Nasal cavity respiratory epithelium epithelial cell of viscerocranial mucosa (primary cell): ENCODE measurements at places on chromosomes 3 and 15. TPM values are rescaled to one million over a fixed set of nuclear protein-coding genes. Genes with fewer than 3 reads are reported as not detected.

Gene HCN4
- total RNA-seq: not detected in 2 replicates

Gene TBCCD1
- total RNA-seq: 15.1 and 21.2 TPM in 2 replicates

Gene CMSS1
- 19.3 and 27.0 TPM in 2 replicates for total RNA-seq

Gene NCKIPSD
- 12.3 and 14.3 TPM in 2 replicates for total RNA-seq

Gene FEZF2
- total RNA-seq: not detected in 2 replicates

Gene TEX9
- total RNA-seq: 2.4 and 8.3 TPM in 2 replicates

Gene THSD4
- total RNA-seq: 27.7 and 49.5 TPM in 2 replicates

Gene DOCK3
- under 0.01 and 0.36 TPM in 2 replicates for total RNA-seq

Gene FILIP1L
- total RNA-seq: 2.7 and 8.5 TPM in 2 replicates

Gene RARRES1
- 1.4 TPM in 1 of 2 replicates, not detected in the other for total RNA-seq

Gene ITGA11
- total RNA-seq: under 0.01 TPM in 1 of 2 replicates, not detected in the other

Gene PXYLP1
- total RNA-seq: 7.3 and 8.5 TPM in 2 replicates

Gene SLC9C1
- total RNA-seq: 0.21 TPM in 1 of 2 replicates, not detected in the other

Gene ARNT2
- total RNA-seq: under 0.01 and 0.50 TPM in 2 replicates

Gene CACNA1D
- under 0.01 and 0.14 TPM in 2 replicates for total RNA-seq

Gene COX5A
- 64.9 and 75.4 TPM in 2 replicates for total RNA-seq

Gene EXD1
- 0.21 and 1.4 TPM in 2 replicates for total RNA-seq

Gene PRRT3
- 0.34 and 0.71 TPM in 2 replicates for total RNA-seq

Gene PARP3
- total RNA-seq: 3.1 and 13.2 TPM in 2 replicates

Gene SLC28A2
- not detected in 2 replicates for total RNA-seq

Gene KLF15
- 0.57 and 3.4 TPM in 2 replicates for total RNA-seq

Gene LTF
- total RNA-seq: under 0.01 TPM in 2 replicates

Gene CPNE9
- not detected in 2 replicates for total RNA-seq

Gene NCEH1
- total RNA-seq: 4.8 and 10.3 TPM in 2 replicates

Gene EEFSEC
- total RNA-seq: 3.4 and 6.5 TPM in 2 replicates

Gene RBMS3
- 6.8 and 10.5 TPM in 2 replicates for total RNA-seq

Gene CHST2
- 9.9 and 22.9 TPM in 2 replicates for total RNA-seq

Gene FGD5
- under 0.01 TPM in 2 replicates for total RNA-seq

Gene UBXN7
- 18.8 and 29.3 TPM in 2 replicates for total RNA-seq

Gene GPR62
- under 0.01 TPM in 1 of 2 replicates, not detected in the other for total RNA-seq

Gene KBTBD12
- total RNA-seq: under 0.01 TPM in 1 of 2 replicates, not detected in the other

Gene PLSCR2
- under 0.01 and 0.28 TPM in 2 replicates for total RNA-seq

Gene CD200R1
- under 0.01 and 0.07 TPM in 2 replicates for total RNA-seq

Gene GOLGA8R
- total RNA-seq: 0.34 and 1.6 TPM in 2 replicates

Gene ASTE1
- total RNA-seq: 6.8 and 7.1 TPM in 2 replicates

Gene REC114
- not detected in 2 replicates for total RNA-seq

Gene BHLHE40
- 48.9 and 174 TPM in 2 replicates for total RNA-seq

Gene CLDN16
- total RNA-seq: 1.0 and 3.4 TPM in 2 replicates

Gene RTP2
- total RNA-seq: not detected in 2 replicates

Gene CCR8
- not detected in 2 replicates for total RNA-seq

Gene MOBP
- not detected in 2 replicates for total RNA-seq

Gene ECE2
- not detected in 2 replicates for total RNA-seq

Gene CORO2B
- under 0.01 and 0.14 TPM in 2 replicates for total RNA-seq

Gene SAMMSON
- total RNA-seq: not detected in 2 replicates

Gene GOLGA6L2
- total RNA-seq: not detected in 2 replicates

Gene GPR156
- under 0.01 and 0.14 TPM in 2 replicates for total RNA-seq

Gene IQCF2
- total RNA-seq: not detected in 2 replicates

Gene WDR72
- 0.07 and 1.7 TPM in 2 replicates for total RNA-seq
